ENCODE measurements at places on chromosomes 3 and 15.

DNA sequence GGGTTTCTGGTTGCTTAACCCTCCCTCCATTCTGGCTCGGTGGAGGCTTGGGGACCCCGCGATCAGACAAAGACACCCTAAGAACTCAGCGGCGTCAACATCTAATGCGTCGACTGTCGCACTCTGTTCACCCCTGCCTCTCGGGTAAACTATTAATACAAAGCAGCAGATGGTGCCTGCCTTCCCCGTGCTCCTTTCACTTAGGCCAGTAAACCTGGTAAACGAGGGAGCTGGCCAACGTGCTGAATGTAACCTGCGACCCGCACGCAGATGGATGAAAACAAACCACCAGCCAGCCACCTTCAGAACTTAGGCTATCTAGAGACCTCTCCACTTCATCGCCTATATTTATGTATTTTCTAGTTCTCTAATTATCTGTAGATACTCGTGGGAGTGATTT, 848 bp upstream of the CADPS start:
- no peak for DNase-seq

DNA sequence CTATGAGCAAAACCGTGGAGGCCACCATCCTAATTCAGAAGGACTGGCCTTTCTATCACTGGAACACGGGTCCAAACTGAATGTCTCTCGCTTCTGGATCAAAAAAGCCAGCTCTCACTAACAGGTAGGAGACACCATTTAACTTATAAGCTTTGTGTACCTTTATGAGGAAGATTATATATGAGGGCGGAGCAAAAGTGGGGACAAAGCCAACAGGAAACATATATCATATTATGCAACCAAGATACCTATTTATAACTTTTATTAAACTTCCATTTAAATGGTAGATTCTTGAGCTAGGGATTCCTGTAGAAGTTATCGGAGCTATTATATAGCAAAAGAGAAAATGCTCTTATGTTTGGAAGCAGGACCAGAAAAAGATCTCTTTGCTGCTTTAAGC, 78.4 kb downstream of the IGF2BP2 start:
- DNase-seq: peak; percentile 61

DNA sequence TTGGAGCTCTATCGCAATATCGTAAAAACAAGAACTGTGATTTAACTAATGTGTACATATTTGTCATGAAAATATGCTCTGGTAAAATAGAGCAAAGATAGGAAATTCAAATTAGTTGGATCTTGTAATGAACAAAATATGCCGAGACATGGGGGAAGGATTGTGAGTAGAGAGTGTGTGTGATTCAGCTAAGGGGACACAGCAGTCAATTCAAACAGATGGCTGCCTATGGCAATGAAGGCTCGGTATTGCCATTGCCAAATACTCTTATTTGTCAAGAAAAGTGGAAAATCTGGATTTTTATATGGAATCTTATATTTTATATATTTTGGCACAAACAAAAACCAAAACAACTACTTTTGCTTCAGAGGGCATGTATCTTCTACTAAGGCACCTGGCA, 227.3 kb upstream of the BCHE start:
- DNase-seq: no peak

GRCh38 chr3:197953325-197953724, 3.3 kb downstream of the RPL35A start:
- DNase-seq: no peak

- DNase-seq: no peak
Observed at GRCh38 chr3:51997935-51998596, 2.4 kb upstream of the RPL29 start.

DNA sequence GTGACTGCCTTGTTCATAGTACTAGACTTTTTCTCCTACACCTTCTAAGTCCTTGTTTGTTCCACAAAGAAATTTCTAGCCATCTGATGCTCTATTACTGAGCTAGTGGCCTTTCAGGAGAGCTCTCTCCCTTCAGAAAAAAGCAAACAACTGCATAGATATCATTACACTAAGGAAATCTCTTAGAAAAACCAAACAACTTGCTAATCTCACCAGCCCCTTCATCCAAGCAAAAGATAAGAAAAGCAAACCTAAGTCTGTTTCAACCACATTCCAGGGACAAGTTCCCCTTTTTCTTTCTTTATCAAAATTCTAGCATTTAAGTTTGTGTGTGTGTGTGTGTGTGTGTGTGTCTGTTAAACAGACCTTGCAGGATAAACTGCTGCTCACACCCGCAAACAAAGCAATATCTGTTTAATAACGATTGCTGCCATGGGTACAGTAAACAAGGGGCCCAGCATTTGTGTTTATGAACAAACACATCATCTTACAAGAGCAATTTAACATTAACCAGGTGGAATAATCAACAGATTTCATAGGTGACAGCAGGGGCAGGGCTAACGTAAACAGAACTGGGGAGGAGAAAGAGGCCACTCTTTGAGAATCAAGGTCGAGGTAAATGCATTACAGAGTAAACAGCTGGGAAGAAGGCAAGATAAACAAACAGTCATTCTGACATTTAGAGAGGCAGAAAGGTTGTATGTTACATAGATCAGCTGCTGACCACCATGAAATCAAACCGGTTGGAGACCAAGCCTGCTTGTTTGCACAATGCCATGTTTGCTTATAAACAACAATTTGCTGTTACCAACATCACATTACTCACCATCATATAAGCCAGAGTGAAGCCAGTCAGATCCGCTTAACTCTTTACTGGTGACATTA, 375.1 kb downstream of the FOXP1 start:
- DNase-seq: peak; percentile 88

GRCh38 chr3:191521055-191521454, 60.1 kb downstream of the PYDC2 start:
- no peak for DNase-seq

GRCh38 chr3:40021338-40021737, 211.9 kb downstream of the MYRIP start:
- DNase-seq: no peak

DNA sequence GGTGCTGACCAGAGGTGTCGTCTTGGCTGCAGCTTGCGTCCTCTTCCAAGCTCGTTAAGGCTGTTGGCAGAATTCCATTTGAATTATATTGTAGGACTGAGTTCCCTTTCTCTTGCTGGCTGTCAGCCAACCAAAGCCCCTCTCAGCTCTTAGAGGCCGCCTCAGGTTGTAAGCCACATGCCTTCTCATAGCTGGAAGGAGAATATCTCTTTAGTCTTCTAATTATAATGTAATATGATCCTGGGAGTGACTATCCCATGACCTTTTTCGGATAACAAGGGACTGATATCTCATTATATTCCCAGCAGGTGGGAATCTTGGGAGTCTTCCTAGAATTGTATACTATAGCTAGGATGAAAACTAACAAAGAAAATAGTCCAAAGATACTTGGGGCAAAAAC, 4.8 kb downstream of the SCG5 start:
- DNase-seq: no peak

DNA sequence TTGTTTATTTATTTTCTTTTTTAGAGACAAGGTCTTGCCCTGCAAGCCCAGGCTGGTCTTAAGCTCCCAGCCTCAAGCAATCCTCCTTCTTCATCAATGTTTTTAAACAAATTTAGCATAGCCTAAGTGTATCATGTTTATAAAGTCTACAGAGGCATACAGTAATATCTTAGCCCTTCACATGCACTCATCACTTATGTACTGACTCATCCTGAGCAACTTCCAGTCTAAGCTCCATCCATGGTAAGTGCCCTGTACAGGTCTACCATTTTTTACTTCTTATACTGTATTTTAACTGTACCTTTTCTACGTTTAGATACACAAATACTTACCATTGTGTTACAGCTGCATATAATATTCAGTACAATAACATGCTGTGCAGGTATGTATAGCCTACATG, 860.0 kb downstream of the FHIT start:
- no peak for DNase-seq

DNA sequence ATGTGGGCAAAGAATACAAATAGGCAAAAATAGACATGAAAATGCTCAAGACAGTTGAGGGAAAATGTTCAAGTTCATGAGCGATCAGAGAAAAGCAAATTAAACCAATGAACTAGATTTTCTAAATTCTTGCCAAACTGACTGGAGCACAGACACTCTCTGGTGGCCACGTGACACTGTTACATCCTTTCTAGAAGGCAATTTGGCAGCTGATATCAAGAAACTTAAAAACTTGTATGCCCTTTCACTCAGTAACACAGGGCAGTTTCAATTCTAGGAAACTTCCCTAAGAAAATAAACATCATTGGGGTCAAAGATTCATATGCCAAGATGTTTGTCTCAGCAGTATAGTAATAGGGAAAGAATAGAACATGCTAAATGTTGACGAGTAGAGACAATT, 52.2 kb downstream of the ABHD5 start:
- DNase-seq: peak; percentile 3

DNA sequence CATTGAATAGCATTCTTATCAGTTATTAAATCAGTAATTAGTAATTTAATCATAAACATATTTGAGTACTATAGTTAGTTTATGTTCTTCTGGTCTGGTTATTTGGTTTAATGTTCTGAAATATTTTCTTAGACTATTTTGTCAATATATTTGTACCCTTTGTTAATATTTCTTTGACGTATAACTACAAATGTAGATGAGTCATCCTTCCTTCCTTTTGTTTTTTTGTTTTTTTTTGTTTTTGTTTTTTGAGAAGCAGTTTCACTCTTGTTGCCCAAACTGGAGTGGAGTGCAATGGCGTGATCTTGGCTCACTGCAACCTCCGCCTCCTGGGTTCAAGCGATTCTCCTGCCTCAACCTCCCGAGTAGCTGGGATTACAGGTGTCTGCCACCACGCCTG, 17.4 kb upstream of the EIF3J start:
- no peak for DNase-seq

GRCh38 chr3:71374582-71374981, 208.9 kb downstream of the FOXP1 start:
- DNase-seq: no peak

DNA sequence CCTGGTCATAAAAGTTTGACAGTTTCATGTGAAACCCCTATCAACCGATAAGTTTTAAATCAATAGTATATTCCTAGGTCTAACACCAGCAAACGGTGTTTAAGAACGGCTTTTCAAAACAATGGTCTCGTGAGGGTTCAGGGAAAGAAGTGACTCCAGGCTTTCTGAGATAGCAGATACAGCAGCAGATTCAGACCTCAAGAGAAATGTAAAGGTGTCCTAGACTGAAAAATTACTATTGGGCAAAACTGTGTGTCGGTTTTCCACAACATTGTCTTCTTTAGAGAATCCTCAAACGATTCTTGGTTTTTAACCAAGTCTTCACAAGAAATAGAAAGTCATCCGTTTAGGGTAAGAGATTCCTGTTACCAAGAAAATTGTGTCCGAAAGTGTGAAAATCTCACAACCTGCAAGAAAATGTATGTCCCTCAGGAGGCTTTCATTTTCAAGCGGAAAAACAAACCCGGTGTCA, 1.2 kb downstream of the SETD2 start:
- DNase-seq: peak; percentile 40

DNA sequence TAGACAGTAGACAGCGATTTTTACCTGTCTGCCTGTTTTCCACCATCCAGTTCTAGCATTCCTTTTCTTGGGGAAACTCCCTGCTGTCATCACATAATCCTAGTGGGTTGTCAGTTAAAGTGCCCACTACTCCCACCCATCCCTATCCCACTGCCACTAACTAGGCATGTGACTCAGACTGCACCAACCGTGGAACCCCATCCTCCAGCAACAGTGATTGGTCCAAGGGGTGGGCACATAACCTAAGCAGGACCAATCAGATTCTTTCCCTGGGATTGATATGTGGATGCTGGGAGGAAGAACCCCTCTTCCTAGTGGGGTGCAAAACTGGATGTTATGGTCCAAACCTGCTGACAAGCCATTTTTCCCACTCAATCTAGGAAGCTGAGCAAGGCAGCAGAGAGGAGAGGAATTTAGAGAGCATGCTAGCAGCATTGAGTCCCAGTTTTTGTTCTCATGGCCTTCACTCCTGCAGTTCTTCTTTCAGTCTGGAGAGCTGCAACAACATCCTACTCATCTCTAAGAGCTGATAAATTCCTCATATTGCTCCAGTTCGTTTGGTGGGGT, 3.9 kb upstream of the INSYN1 start:
- no peak for DNase-seq

DNA sequence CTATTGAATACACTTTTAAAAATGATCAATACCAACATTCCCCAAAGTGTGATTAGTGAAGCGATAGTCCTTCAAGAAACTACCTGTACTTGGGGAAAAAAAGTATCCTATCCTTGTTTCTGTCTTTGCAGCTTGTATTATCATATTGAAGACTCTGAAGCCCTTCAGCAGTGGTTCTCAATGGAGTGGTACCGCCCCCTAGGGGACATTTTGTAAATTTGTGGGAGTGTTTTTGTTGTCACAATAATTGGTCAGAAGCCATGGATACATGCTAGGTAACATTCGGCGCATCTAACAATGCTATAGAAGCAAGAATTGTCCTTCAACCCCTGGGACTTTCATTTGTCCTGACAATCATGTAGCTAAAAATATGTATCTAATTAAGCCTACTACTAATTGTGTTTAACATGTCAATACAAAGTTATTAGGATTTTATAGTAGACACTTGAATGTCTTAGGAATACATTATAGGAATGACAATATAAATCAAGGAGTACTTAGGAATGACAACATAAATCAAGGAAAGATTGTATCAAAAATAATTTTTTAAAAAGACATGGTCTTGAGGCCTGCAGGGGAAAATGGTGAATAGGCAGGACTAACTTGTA, 53.7 kb downstream of the NMD3 start:
- peak; percentile 71 for DNase-seq
